ENCODE measurements at places on chromosomes 1 and 21. TPM values are rescaled to one million over a fixed set of nuclear protein-coding genes. Genes with fewer than 3 reads are reported as not detected.
A peak's percentile ranks its signal among the peaks of the same experiment; 100 is the strongest.

Gene PRPF38B
- 104 TPM for total RNA-seq

Gene ZNF670
- total RNA-seq = 3.0 TPM

Gene DCDC2B
- 0.22 TPM for total RNA-seq

Gene PTPN7
- total RNA-seq = 312 TPM

Gene MYOC
- total RNA-seq = not detected

Gene SERPINC1
- total RNA-seq = not detected

GRCh38 chr1:6197746-6198427 is 1.5 kb downstream of the RPL22 start:
- H3K27ac ChIP-seq = peak overlapping the region; percentile 83
- no peaks in the 10 kb centered on the region for H3K27me3 ChIP-seq
- peak overlapping the region; percentile 96 for H3K4me3 ChIP-seq
- no peak for DNase-seq
- peaks cover 30% of the 10 kb centered on the region for H3K36me3 ChIP-seq

GRCh38 chr1:153253693-153254092 is 5.8 kb upstream of the LORICRIN start:
- H3K27ac ChIP-seq = no peak overlapping the region
- peaks cover 29% of the 10 kb centered on the region for H3K27me3 ChIP-seq
- DNase-seq = no peak

- DNase-seq = no peak
- H3K36me3 ChIP-seq = no peaks in the 10 kb centered on the region
- no peak overlapping the region for H3K27ac ChIP-seq
- H3K4me3 ChIP-seq = no peak overlapping the region
- peaks cover 21% of the 10 kb centered on the region for H3K4me1 ChIP-seq
Measured at GRCh38 chr1:77276941-77277340, 4.9 kb upstream of the AK5 start.

GRCh38 chr1:104574620-104575019 is 824.9 kb downstream of the AMY1C start:
- H3K36me3 ChIP-seq = no peaks in the 10 kb centered on the region
- H3K4me3 ChIP-seq = no peak overlapping the region
- no peaks in the 10 kb centered on the region for H3K27me3 ChIP-seq
- no peaks in the 10 kb centered on the region for H3K4me1 ChIP-seq

- no peaks in the 10 kb centered on the region for H3K4me1 ChIP-seq
- no peak for DNase-seq
- H3K27ac ChIP-seq = no peak overlapping the region
- no peaks in the 10 kb centered on the region for H3K36me3 ChIP-seq
- H3K4me3 ChIP-seq = no peak overlapping the region
Measured at GRCh38 chr1:10598389-10598702, 123.6 kb downstream of the PEX14 start.

GRCh38 chr1:83515578-83516154 is 483.3 kb downstream of the TTLL7 start:
- no peaks in the 10 kb centered on the region for H3K27me3 ChIP-seq
- DNase-seq = no peak
- no peaks in the 10 kb centered on the region for H3K4me1 ChIP-seq
- no peaks in the 10 kb centered on the region for H3K36me3 ChIP-seq

DNA sequence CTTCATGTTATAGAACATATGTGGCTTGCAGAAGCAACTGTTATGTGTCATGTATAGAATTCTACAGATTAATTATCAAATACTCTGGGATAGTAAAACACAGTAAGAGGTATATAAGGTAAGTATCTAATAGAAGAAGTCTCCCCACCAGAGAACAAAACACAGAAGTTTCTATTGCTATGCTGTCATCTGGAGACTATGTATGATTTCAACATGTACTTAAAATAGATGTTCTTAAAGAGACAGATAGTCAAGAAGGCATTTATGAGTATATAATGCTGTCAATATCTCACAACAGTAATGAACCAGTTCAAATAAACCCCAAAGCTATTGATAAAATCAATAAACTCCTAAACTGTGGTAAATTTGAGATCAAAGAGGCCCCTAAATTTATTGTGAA is 8.1 kb upstream of the ADCY10 start:
- H3K27ac ChIP-seq = no peak overlapping the region
- H3K36me3 ChIP-seq = peaks cover 6% of the 10 kb centered on the region
- no peak for DNase-seq
- H3K4me1 ChIP-seq = no peaks in the 10 kb centered on the region
- no peak overlapping the region for H3K4me3 ChIP-seq
- no peaks in the 10 kb centered on the region for H3K27me3 ChIP-seq

GRCh38 chr1:110282395-110282794 is 56.8 kb upstream of the RBM15 start:
- peaks cover 8% of the 10 kb centered on the region for H3K27me3 ChIP-seq
- no peak for DNase-seq
- no peaks in the 10 kb centered on the region for H3K36me3 ChIP-seq
- no peak overlapping the region for H3K4me3 ChIP-seq
- no peak overlapping the region for H3K27ac ChIP-seq
- no peaks in the 10 kb centered on the region for H3K4me1 ChIP-seq

DNA sequence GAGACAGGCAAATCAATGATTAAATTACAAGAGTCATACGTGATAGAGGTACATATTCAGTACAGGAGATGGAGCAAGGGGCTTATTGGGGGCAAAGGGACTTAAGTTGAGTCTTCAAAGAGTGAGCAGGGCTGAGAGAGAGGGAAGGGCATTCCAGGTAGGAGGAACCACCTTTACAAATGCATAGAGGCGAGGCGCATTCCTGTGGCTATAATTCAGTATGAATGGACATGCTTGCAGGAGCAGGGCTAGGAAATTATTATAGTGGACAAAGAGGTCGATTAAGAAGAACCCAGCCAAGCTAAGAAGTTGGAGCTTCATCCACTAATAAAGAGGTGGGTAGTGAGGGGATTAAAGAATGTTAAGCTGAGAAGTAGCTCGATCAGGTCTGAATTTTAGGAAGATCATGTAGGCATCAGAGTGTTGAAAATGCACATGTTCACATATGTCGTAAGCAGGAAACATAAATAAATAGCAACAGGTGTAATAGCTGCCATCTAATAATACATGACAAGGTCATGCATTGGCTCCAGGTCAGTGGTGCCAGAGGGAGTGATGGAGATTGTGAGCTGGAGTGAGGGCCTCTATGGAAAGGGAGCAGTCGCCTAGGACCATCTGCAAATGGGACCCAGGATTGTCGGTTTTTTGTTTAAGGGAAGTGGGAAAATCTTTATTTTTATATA is 12.0 kb upstream of the HNRNPU start:
- H3K27me3 ChIP-seq = no peaks in the 10 kb centered on the region
- H3K4me3 ChIP-seq = no peak overlapping the region
- no peaks in the 10 kb centered on the region for H3K4me1 ChIP-seq
- no peak for DNase-seq

DNA sequence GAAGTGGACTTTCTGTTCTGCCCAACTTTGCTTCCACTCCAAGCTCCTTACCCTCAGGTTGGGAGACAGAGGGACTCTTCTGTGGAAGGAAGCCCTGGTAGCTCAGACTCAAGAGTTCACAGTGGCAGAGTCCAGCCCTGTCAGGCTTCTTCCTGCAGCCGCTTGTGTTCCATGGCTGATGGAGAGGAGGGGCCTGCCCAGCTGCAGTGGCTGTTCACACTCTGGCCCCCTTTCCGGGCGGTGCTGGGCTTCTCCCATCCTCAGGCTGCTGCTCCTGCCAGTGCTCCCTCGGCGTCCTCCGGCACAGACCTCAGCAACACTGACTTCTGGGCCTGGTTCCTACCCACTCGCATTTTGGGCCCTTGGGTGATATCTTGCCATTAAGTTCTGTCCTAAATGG is 4.0 kb downstream of the KRTAP10-1 start:
- H3K27me3 ChIP-seq = peaks cover under 1% of the 10 kb centered on the region
- no peaks in the 10 kb centered on the region for H3K4me1 ChIP-seq
- H3K36me3 ChIP-seq = no peaks in the 10 kb centered on the region
- DNase-seq = peak; percentile 31
- no peak overlapping the region for H3K27ac ChIP-seq
- no peak overlapping the region for H3K4me3 ChIP-seq

DNA sequence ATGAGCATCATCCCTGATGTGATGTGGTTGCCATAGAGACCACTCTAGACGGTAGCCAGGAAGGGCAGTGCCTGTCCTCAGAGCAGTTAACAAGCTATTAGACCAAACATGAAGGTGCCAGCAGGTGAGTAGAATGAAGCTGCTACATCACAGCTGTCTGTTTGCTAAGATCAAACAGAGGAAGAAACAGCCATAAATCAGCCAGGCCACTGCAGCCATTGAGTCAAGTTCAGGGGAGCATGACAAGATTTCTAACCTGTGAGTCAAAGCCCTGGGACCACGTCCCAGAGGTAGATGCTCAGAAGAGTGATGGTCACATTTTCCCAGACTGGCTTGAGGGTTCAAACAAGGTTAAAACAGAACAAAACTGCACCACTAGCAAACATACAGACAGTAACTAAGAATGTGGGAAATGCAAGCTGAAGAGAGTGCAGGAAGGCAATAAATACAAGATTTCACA is 450.6 kb upstream of the DAB1 start:
- peaks cover 7% of the 10 kb centered on the region for H3K27me3 ChIP-seq
- no peaks in the 10 kb centered on the region for H3K36me3 ChIP-seq
- H3K27ac ChIP-seq = no peak overlapping the region
- no peak overlapping the region for H3K4me3 ChIP-seq
- H3K4me1 ChIP-seq = no peaks in the 10 kb centered on the region
- DNase-seq = no peak

- peaks cover 4% of the 10 kb centered on the region for H3K36me3 ChIP-seq
- H3K4me3 ChIP-seq = no peak overlapping the region
- H3K27ac ChIP-seq = no peak overlapping the region
- H3K27me3 ChIP-seq = no peaks in the 10 kb centered on the region
- no peak for DNase-seq
- no peaks in the 10 kb centered on the region for H3K4me1 ChIP-seq
Measured at GRCh38 chr1:72693376-72693775, 411.0 kb upstream of the NEGR1 start.

DNA sequence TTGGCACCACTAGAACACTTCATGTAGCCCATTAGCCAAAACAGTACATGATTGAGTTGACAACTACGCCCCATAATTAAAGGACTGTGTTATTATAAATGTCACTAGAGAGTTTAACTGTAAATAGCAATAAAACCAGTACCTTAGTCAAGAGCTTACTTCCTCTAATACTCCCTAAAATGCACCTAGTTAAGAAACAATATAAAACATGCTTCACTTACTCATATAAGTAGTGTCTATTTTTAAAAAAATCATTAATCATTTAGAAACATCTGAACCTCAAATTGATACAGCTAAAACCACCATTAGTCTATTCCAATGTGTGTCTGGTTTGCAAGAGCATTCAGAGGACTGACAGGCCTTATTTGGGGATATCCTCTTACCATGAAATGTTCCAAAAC is 25.3 kb downstream of the PTP4A2 start:
- DNase-seq = no peak
- H3K4me3 ChIP-seq = peak overlapping the region; percentile 75
- no peaks in the 10 kb centered on the region for H3K27me3 ChIP-seq
- H3K36me3 ChIP-seq = peaks cover 50% of the 10 kb centered on the region
- H3K4me1 ChIP-seq = peaks cover 61% of the 10 kb centered on the region
- peak overlapping the region; percentile 87 for H3K27ac ChIP-seq

DNA sequence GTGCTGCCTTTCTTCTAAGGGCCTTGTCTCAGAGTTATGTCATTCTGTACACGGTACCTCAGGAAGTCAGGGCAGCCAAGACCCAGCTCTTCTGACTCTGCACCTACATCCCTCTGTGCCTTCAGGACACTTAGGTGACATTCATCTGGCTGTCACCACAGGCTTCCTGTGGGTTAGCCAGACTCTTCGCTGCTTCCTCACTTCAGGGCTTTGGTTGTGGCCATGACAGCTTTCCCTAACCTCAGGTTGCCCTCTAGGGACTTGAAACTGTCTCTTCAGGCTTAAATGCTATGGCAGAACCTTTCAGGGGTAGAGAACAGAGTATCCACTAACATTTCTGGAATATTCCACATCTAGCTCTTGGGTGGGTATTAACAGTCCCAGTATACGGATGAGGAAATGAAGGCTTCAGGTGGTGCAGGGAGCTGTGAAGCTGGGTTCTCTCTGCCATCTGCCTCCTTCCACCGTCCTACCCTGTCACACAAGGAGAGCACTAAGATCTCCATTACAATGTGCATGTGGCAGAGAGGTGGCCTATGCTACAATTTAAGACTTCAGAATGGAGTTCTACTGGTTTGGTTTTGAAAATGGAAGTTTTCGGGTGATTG is 9.9 kb downstream of the TSSK3 start:
- no peak overlapping the region for H3K4me3 ChIP-seq
- peaks cover 18% of the 10 kb centered on the region for H3K4me1 ChIP-seq
- DNase-seq = no peak
- H3K27ac ChIP-seq = peak overlapping the region; percentile 15

DNA sequence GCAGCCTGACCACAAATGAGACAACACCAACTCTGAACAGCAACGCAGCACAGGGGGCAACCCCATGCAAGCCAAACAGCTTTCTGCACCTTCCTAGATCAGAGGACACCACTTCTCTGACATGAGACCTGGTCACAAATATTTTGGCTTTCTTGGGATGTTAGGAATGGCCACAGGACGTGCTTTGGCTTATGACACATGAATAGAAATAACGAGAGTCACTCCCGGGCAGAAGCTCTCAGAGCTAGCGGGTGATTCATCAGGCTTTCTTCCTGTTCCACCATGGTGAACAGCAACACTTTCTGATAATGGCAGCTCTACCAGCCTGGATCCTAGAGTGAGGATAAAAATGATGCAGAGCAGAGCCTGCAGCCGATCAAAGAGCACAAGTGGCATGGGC is 39.4 kb downstream of the PAFAH2 start:
- no peak for DNase-seq
- H3K4me1 ChIP-seq = peaks cover 5% of the 10 kb centered on the region
- H3K4me3 ChIP-seq = no peak overlapping the region
- peak overlapping the region; percentile 34 for H3K27ac ChIP-seq
- peaks cover 28% of the 10 kb centered on the region for H3K36me3 ChIP-seq
- no peaks in the 10 kb centered on the region for H3K27me3 ChIP-seq

DNA sequence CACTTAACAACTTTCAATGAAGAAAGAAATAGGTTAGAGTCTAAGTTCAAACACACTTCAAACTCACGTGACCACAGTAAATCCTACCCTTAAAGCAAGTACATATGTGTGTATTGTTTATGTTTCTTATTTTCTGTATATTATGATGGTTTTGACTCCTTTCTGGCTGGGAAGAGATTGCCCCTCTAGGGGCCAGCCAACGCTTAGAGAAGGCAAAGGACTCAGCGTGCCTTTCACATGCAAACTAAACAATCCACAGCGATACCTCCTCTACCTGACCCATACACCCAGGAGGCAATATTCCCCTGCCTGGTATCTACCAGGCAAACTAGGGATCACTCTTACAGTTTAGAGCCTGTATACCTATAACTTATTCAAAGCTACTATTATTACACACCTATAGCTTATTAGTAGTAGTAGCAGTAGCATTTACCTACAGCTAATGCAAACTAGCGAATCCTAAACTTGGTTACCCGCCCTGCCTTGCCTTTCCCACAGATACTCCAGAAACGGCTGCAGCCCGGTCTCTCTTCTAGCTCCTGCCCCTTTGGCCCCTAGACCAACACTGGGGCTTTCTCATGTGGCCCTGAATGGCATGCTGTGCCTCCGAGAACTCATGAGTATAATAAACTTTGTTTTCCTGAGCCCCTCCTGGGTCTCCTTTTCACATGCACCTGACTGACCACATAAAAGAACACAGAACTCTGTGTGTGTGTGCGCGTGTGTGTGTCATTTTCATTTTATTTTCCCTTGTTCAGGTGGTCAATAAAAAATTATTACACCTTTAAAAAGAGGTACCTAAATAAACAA is 14.0 kb downstream of the NRIP1 start:
- H3K4me1 ChIP-seq = peaks cover 32% of the 10 kb centered on the region
- H3K27me3 ChIP-seq = no peaks in the 10 kb centered on the region
- peak overlapping the region; percentile 81 for H3K27ac ChIP-seq
- H3K4me3 ChIP-seq = peak overlapping the region; percentile 75
- H3K36me3 ChIP-seq = no peaks in the 10 kb centered on the region
- DNase-seq = no peak
